Right renal cortex interstitium (tissue), 3 donors: ENCODE measurements at places on chromosomes 2 and 18. TPM values are rescaled to one million over a fixed set of nuclear protein-coding genes. Genes with fewer than 3 reads are reported as not detected.

The TMEM163 gene
- 1.1 TPM for polyA plus RNA-seq

- no peak for DNase-seq
Observed at GRCh38 chr2:20213651-20214565, 11.0 kb downstream of the SDC1 start.

GRCh38 chr2:218236829-218237228 is 19.8 kb downstream of the ARPC2 start:
- no peak for DNase-seq

The CLEC4F gene
- polyA plus RNA-seq, result not detected

The PDCD1 gene
- polyA plus RNA-seq, result 0.15 TPM

The ZNF521 gene
- 43.0 TPM for polyA plus RNA-seq

GRCh38 chr2:229675569-229675968 is 38.8 kb downstream of the DNER start:
- no peak for DNase-seq

The COPS8 gene
- 93.8 TPM for polyA plus RNA-seq

DNA sequence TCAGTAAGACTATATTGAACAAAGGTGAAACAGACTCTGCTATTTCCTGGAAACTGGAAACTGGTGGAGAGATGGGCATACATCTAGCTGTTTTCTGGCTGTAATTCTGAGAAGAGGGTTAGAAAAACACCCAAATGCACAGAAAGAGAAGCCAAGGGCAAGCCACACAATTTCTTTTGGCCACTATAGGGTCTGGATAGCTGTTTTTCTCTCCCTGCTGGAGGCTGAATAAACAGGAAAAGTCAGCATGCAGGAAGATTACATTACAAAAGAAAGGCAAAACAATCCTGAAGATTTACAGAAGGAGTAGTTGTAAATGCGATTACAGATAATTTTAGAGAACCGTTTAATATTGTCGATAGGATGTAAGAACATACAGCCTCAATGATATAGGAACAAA is 186.2 kb upstream of the REG3G start:
- DNase-seq, result no peak
